Spinal cord (tissue), 10 donors: ENCODE measurements at places on chromosomes 6 and 20. TPM values are rescaled to one million over a fixed set of nuclear protein-coding genes. Genes with fewer than 3 reads are reported as not detected.

Gene ARFRP1
- 19.5 TPM for total RNA-seq

DNA sequence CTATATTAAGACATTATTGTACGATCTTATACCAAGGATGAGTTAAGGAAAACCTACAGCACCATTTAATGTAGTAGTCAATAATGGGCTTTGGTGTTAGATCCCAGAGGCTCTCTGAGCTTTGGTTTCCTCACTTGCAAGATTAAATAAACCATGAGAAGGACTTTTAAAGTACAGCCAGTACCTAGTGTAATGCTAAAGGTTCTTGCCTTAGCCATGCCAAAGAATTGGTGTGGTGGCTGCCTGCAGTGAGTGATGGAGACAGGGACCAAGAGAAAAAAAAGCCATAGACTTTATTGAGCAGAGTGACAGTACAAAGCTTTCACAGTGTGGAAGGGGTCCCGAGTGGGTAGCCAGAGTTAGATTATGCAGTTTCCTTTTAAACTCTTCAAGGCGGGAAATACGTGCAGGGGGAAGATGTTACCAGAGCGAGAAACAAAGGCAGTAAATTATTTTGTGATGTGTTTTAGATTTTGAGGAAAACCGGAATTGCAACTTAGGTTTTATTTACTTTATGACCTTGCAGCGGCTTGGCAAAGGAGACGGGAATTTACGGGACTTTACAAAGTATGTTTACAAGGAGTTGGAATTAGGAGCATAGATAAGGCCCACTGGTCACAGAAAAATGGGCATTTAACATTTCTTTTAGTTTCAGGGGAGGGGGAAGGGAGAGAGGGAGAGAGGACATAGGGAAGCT is 100.4 kb downstream of the MYO6 start:
- no peaks in the 10 kb centered on the region for H3K36me3 ChIP-seq
- no peaks in the 10 kb centered on the region for H3K27me3 ChIP-seq
- H3K27ac ChIP-seq = no peak overlapping the region
- H3K4me1 ChIP-seq = no peaks in the 10 kb centered on the region
- H3K4me3 ChIP-seq = no peak overlapping the region
- no peak for DNase-seq

- no peak for DNase-seq
- H3K36me3 ChIP-seq = no peaks in the 10 kb centered on the region
- no peaks in the 10 kb centered on the region for H3K27me3 ChIP-seq
- H3K27ac ChIP-seq = no peak overlapping the region
These were observed 99.4 kb upstream of the GRIK2 start for GRCh38 chr6:101294051-101294638.

DNA sequence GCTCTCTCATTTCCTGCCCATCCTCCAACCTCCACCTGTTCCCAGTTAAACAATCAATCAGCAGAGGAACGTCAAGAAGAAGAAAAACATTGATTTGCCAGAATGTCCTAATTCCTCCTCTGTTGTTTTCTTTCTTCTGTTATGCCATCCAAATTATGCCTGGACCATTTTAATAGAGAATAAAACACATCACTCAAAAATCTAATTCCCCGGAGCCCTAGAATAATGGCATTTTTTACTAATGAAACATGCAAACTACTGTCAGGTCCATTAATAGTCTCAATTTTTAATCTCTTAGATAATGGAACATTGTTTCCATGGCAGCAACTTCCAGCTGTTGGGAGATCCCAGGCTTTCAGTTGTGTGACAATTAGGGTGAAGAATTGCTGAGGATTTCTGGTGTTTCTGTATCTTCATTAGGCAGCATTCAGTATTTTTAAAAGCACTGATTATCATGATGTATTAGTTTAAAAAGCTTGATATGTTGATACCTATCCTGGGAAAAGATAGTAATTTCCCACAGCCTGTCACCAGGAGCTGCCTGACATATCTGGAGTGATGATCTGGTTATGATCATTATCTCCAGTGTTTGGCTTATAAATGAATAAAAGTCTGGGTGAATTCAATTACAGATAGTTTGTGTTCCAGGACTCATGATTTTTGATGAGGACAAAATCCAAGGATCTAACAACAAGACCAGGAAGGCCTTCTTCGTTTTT is 209.8 kb downstream of the TPBG start:
- H3K27ac ChIP-seq = no peak overlapping the region
- H3K27me3 ChIP-seq = no peaks in the 10 kb centered on the region
- H3K4me3 ChIP-seq = no peak overlapping the region
- no peak for DNase-seq

GRCh38 chr6:1503811-1504210 is 105.9 kb upstream of the FOXC1 start:
- H3K4me3 ChIP-seq = no peak overlapping the region
- H3K27ac ChIP-seq = no peak overlapping the region
- no peaks in the 10 kb centered on the region for H3K36me3 ChIP-seq

GRCh38 chr20:59823491-59824259 is 109.8 kb downstream of the SYCP2 start:
- H3K4me1 ChIP-seq = peaks cover 41% of the 10 kb centered on the region
- DNase-seq = no peak
- H3K27ac ChIP-seq = no peak overlapping the region

DNA sequence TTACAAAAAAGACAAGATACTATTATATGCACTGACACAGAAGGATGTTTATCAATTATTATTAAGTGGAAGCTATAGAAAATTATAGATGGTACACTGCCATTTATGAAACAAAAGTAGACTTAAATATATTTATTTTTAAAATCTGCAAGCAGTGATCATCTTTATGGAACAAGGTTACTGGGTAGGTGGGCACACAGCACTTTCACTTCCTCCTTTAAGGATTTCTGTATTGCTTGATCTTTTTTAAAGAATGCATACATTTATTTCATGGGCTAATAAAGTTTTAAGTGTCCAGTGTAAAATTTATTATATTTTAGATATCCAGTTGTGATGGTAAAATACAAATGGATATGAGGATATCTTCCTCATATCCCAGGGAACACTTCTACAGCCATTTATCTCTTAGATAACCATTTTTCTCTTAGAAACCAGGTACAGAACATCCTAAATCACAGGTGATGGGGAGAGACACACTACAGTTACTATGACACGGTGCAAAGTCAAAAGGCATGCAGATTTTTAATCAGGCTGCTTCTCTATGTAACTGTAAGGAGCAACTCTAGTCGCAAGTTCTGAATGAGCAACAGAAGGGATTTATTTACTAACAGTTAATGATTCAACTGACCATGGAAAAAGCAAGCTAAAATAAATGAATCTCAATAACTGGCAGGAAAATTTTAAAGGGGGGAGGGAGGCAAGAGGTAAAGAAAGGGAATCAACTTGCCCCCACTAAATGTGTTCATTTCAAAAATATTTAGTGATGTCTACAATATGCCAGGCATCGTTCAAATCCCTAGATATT is 2.2 kb downstream of the FBXL4 start:
- DNase-seq = no peak
- H3K4me1 ChIP-seq = peaks cover 3% of the 10 kb centered on the region
- H3K36me3 ChIP-seq = no peaks in the 10 kb centered on the region
- no peaks in the 10 kb centered on the region for H3K27me3 ChIP-seq
- no peak overlapping the region for H3K4me3 ChIP-seq
- H3K27ac ChIP-seq = peak overlapping the region; percentile 16

DNA sequence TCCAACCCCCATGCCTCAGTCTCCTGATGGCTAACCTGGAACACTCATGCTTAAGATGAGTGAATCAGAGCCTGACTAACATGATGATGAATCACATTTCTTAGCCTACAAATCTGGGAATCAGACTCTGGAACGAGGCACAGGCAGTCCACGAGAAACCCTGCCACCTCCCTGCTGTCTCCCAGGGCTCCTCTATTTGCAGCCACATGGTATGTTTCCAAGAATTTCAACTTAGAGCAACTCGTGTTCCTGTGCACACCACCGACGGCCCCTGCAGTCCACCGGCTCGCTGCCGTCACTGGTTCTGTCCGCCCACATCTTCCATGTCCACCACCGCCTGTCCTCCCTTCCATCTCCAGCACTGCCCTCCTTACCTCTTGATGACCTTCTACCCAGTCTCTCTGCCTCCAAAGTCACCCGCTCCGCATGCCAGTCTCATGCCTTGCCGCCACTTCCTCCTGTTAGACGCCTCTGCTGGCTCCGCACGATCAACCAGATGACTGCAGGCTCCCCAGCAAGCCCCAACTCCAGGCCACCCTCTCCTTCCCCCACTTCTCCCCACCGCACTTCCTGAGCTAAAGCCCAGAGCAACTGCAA is 87.6 kb downstream of the AGPAT4 start:
- peaks cover 16% of the 10 kb centered on the region for H3K36me3 ChIP-seq
- H3K4me1 ChIP-seq = peaks cover 8% of the 10 kb centered on the region
- no peak for DNase-seq
- no peak overlapping the region for H3K4me3 ChIP-seq
- no peak overlapping the region for H3K27ac ChIP-seq
- no peaks in the 10 kb centered on the region for H3K27me3 ChIP-seq

GRCh38 chr6:43772681-43773049 is 2.7 kb downstream of the VEGFA start:
- H3K27ac ChIP-seq = peak overlapping the region; percentile 91
- H3K36me3 ChIP-seq = peaks cover 19% of the 10 kb centered on the region
- no peaks in the 10 kb centered on the region for H3K27me3 ChIP-seq
- H3K4me1 ChIP-seq = peaks cover 68% of the 10 kb centered on the region
